ENCODE measurements at places on chromosomes 16 and 17.

DNA sequence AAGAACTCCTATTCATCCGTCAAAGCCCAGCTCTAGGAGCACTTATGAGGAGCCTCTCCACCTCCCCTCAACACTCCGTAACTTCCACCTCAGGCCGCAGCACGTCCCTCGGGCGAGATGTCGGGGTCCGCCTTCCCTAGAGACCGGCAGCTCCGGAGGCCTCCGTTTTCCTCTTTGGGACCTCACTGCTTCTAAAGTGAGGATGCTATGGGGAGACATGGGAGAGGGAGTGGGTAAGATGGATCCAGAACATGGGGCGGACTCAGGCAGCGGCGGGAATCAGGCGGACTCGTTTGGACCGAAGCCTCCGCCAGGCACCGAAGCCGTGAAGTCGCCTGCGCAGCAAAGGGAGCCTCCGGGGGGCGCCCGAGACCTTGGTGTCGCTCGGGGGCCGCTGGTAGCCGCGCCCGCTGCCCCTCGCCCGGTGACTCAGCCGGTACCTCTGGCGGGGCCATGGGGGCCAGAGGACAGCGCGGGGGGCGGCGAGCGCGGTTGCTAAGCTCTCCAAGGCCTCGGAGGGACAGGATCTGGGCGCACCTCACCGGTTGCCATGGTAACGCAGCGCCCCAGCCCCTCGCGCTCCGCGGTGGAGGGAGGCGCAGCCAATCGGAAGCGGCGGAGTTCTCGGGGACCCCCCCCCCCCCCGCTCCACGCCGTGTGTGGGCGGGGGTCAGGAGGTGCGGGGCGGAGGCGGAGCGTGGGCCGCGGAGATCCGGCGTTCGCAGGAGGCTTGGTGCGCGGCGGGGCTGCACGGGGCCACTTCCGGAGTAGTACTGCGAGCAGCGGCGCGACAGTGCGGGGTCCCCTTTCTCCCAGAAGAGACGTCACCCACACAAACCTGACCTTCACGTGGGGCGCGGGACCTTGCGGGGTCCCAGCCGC, 1.3 kb upstream of the HIC1 start:
- DNase-seq = no peak

DNA sequence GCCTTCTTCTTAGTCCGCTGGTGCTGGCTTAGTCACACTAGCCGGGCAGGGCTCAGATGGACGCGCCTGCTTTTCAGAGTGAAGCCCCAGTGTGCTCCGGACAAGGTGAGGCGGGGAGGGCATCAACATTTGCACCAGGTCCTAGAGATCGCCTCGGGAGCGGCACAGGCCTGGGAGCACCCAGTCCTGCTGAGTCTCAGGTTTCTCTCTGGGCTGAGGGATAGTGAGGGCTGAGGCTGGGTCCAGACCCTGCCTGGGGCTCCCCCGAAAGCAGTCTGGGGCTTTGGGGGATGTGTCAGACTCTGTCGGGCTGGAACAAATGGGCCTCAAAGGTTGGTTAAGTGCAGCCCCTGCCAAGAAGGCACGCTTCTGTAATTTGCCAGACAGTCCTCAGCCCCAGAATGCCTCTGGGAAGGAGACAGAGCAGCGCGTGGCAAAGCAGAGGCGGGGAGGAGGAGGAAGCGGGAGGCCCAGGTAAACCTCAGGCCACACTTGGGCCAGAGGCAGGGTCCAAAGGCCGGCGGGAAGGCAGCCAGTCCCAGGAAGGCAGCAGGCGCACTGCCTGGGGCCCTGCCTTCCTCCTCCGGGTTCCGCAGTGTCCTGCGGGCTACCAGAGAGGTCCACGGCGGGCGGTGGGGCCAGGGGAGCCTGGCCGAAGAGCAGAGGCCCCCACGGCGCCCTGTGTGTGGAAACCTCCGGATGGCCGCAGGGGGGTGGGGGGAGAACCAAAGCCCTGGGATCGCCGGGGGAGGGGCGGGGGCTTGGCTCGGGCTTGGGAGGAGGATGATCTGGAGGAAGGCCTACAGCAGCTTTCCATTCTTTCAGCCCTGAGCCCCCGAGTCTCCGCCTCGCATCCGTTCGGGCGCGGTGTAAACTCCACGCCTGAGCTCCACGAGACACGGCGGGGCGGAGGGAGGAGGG, 39.5 kb upstream of the ATP2A3 start:
- DNase-seq = no peak

GRCh38 chr16:66084306-66084705, 282.2 kb upstream of the CDH5 start:
- DNase-seq = no peak

DNA sequence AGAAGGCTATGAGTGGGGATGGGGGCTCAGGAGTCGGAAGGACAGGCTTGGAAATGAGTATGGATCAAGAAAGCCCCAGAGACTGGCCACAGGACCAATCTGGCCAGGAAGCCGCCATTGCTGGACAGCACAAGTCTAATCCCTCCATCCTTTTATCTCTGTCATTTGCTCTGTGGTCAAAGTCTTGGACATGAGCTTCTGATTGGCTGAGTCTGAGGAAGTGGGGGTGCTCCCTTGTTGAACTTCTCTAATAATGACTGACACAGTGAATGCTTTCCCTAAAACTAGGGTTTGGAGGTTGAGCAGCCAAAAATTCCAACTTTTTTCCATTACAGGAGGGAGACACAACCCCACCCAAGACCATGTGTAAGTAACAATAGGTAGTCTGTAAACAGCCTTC, 97.4 kb downstream of the MARF1 start:
- no peak for DNase-seq

DNA sequence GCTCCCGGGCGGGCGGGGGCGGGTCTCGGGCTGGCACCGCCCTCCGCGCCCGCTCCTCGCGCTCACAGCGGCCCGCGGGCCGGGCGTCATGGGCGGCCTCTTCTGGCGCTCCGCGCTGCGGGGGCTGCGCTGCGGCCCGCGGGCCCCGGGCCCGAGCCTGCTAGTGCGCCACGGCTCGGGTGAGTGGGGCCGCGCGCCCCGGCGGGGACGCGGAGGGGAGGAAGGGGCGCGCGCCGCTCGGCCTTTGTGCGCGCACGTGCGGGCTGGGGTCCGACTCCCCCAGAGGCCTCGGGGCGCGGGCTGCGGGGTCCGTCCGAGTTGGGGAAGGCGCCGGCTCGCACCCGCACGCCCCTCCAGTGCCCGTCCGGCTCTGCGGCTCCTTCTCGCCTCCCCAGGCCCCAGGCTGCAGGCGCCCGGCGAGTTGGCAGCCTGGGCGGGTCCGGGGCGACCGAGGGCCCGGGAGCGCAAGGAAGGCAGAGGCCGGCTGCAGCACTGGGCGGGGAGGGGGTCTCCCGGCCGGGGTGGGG, at the start of gene NME4:
Gene NME4, plus strand, starts transcription at position 65 of the 527 bp plus-strand sequence. Its CDS starts 24 bp downstream, at position 89.
- no peak for DNase-seq

- no peak for DNase-seq
These were observed 712 bp downstream of the HOXB4 start for GRCh38 chr17:48577330-48577945.

- no peak for DNase-seq
These were observed 130.9 kb downstream of the CDH11 start for GRCh38 chr16:64991001-64991400.

- no peak for DNase-seq
These were observed 28.3 kb upstream of the HOXB13 start for GRCh38 chr17:48756830-48757251.
